Right cardiac atrium (tissue), 5 donors: ENCODE measurements at places on chromosomes 11 and 22. TPM values are rescaled to one million over a fixed set of nuclear protein-coding genes. Genes with fewer than 3 reads are reported as not detected.

DNA sequence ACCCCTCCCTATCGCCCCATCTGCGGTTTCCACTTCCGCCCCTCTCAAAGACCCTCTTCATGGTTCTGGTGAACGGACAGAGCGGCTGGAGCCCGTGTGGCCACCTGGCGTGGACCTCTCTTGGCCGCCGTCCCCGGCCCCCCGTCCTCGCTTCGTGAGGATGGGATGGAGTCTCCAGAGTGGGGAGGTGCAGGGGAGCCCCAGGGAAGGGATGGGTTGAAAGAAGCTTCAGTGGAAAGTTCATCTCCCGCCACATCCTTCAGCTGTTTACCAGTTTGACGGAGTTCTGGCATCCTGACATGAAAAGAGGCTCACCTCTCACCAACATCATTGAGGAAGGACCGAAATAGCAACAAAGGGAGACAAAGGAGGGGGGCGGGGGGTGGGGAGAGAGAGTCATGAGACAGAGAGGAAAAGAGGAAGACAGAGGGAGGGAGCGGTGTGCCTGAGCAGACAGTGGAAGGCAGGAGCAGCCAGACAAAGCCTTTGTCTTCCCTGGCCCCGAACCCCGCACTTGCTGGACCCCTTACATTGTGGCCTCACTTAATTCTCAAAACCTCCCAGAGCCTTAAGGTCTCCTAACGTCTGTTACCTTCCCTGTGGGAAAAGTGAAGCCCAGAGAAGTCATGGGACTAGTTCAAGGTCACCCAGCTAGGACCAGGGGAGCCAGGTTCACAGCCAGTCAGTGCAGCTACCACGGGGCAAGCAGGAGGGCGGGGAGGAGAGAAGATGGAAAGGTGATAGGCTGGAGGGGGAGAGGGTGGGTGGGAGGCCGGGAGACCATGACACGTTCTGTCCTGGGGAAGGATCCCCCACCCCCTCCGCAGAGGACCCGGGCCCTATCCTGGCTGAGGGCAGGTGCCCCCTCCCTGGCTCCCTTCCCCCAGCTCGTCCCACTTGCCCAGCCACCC lies 54.9 kb downstream of the CD6 start:
- no peak for DNase-seq

The PATE2 gene
- not detected for total RNA-seq

- no peak for DNase-seq
Observed at GRCh38 chr11:10415817-10416392, 39.2 kb upstream of the AMPD3 start.

DNA sequence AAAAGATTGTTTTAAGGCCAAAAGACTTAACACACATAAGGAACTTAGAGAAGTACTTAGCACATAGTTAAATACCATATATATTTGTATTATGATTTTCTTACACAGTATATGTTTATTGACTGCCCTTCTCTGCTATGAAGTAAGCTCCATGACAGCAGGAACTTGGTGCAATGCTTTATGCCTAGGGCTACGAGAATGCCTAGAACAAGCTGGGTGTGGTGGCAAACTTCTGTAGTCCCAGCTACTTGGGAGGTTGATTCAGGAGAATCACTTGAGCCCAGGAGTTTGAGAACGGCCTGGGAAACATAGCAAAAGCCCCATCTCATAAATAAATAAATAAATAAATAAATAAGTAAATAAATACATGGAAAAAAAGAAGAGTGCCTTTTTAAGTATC lies 1.9 kb downstream of the SLC5A12 start:
- no peak for DNase-seq
